ENCODE measurements at places on chromosomes 7 and 10.
A peak's percentile ranks its signal among the peaks of the same experiment; 100 is the strongest.

DNA sequence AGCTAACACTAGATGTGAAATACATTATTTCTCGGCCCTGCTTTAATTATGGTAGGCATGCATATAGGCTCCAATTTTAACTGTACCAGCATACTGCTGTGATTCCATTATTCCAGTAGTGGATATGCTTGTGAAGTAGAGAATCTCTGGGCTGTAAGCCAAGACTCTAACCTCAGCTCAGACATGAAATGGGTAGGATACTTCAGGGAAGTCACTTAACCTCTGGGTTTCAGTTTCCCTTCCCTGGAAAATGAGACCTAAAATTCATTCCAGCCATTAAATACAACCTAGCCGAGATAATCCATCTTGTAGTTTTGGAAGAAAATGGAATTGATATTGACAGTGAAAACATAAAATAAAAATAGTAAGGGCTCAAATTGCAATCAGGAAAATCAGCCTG, 59.6 kb upstream of the TRIL start:
- no peak for DNase-seq

GRCh38 chr7:112580717-112581435, 100.1 kb downstream of the LSMEM1 start:
- no peak for DNase-seq

DNA sequence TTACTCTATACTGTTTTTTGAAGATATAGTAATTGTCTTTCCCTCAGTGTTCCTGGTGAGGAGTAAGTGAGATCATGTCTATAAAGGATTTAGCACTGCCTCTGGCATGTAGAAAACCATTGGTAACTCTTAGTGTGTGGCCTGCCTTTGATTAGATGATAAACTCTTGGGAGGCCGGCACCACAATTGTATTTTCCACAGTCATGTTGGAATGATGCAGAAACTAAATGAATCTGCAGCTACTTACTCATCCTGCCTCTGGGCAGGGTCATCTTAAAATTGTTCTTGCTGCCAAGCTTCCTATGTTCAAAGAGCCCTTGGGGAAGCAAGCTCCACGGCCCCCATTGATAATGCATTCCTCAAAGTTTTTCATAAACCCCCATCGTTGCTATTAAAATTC, 204.6 kb downstream of the ANKRD7 start:
- DNase-seq = no peak

DNA sequence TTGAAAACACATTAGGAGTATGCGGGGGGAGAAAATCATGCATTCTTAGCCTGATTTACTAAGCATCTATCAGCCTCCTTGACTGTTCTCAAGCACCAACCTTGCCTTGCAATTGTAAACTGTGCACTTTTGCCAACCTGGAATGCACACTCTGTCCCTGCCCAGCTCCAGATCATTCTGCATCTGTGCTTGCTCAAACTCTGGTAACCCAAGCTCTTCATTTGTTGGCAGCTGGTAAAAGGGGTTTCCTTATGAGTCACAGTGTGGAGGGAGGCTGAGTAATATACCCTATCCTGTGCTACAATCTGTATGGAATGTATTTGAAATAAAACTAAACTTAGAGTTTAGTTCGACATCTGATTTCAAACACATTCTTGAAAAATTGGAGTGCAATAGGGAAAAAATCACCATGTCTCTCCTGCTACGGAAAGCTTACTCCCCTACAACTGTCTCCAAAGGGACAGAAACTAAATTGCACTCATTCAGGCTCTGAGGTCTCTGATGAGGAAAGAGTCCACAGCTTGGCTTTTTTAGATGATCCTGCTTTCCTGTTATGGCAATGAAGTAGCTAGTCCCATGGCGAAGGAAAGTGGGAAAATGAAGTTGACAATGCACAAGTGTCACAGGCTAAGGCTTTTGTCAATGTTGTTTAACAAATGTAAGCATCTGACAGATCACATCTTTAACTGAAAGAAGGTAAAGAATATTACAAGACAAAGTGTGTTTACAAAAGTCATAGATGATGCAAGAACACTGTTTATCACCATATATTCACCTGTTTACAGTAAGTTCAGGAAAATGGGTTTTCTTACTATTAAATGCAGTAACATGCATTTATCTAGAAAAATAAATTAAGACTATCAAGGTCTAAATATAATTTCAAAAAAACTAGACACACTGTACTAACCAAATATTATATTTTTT, 61.9 kb downstream of the TES start:
- no peak for DNase-seq

DNA sequence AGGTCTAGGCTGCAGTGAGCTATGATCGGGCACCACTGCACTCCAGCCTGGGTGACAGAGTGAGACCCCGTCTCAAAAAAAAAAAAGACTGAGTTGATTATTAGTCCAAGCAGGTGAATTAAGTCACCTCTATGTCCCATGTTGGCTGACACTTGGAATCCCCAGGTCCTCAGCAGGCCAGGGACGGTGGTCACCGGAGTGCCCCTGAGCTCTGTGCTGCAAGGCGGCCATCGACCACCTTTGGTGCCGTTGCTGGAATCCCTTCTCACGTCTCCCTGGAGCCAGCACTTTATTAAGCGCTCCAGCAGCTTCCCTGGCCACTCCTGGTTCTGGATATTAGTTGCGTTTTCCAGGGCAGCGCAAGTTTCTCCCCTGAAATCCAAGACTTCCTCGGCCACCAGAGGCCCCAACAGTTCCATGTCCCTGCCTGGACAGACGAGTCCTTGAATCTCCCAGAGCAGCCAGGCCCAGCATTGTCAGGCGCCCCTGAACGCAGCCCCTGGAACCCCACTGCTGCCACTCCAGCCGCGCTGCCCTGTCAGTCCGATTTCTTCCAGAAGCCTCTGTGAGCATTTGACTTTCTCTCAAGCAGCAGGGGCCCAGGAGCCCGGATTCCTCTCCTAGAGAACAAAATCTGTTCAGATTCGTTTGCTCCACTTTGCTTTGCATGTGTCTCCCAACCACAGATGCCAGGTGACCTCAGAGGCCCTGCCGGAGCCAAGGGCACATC, 38.4 kb upstream of the FOXL3 start:
- DNase-seq = no peak

GRCh38 chr7:79820387-79820786, 314.2 kb upstream of the GNAI1 start:
- DNase-seq = peak; percentile 71

DNA sequence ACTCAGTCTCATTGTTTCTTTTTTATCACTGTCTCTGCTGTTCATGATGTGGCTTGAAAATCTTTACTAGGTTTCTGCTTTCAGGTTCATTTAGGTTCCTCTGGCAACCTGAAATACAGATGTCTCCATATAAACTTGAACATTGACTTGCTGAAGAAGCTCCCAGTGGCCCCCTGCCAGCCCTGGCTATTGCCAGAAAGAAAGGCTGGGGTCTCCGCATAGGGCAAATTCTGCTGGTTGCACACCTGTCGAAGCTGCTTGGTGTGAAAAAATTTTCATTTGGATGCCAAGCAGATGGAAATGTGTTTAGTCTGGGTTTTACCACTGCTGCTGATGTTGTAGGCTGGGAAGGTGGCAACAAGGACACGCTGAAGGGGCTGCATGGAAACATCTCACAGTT, 826.7 kb upstream of the GHITM start:
- DNase-seq = no peak

DNA sequence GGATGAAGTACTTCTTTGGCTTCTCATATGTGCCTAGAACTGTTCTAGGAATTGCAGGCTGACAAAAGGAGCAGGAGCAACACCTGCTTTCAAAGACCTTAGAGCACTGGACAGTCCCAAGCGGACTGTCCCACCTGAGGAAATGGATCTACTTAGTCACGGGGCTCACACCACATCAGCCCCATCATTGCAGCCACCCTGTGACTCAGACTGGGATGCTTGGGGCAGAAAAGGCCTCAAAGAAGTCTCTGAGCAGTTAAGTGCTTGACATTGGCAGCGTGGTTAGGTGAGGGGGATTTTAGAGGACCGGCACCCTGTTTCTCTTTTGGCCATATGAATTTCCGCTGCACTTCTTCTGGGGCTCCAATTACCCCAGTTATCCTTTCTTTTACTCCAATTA, 256.6 kb downstream of the USP6NL start:
- DNase-seq = no peak

DNA sequence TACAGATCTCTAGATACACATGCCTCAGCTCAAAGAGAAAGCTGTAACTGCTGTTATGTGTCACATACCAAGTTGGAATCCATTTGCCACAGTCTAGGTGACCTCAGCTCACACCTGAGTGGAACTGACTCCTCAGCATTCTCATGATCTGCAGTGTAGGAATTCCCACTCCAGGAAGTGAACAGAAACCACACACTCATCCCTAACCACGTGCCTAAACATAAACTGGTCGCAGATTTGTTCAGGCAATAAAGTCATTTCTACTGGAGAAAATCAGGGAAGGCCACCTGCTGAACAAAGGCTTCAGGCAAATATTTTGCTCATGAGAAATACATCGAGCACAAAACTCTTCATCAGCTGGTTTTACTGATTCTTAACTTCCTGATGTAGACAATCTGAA, 23.0 kb upstream of the ZMYND11 start:
- DNase-seq = no peak

GRCh38 chr7:21960922-21961321, 15.2 kb upstream of the CDCA7L start:
- no peak for DNase-seq

DNA sequence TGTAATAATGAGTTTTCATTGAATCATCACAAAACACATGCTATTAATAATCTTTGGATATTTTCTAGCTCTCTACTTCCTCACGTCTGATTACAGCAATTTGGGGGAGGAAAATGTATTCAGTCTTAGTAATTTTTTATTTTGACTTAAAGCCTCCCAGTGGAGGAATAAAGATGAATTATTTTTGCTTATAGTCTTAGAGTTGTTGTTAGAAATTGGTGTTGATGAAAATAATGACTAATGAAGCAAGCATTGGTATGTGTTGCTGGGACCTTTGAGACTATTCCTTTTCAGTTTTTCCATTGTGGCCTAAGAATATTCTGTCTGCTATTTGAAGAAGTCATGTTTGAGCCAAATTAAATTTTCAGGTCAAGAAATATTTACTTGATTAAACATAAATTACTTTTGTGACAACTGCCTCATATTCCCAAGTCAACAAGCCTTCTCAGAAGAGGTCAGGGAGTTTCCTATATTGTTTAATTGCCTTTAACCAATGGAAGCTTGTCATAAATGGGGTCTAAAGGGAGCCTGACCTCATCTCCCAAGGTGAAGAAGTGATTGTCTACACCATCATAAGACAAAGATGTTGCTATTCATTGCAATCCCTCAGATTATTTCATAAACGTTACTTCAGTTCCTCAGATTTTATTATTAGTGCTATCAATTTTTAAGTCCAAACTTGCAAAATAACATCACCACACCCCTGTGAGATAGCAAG, 90.0 kb downstream of the ST7 start:
- no peak for DNase-seq

DNA sequence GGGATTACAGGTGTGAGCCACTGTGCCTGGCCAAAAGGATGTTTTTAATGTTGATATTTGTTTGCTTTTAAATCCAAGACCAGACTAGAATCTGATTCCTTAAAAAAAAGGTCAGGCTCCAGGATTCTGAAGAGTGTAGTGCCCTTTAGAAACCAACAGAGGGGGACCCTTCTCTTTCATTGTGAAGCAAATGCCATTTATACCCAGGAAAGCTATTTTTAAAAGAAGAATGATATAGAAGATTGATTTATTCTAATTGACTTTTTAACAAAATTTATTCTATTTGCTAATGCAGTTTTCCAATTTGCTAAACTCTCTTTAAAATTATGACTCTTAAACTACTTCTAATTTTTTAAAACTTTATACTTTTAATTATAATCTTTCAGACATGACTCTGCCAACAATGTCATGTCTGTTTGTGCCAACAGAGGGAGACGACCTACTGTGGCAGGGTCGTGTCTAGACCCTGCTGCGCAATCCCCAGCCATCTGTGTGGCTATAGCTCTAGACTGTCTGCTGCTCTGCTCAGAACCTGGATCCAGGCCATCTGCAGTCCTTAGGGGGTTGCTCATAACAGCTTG, 201.0 kb upstream of the IMMP2L start:
- DNase-seq = no peak

DNA sequence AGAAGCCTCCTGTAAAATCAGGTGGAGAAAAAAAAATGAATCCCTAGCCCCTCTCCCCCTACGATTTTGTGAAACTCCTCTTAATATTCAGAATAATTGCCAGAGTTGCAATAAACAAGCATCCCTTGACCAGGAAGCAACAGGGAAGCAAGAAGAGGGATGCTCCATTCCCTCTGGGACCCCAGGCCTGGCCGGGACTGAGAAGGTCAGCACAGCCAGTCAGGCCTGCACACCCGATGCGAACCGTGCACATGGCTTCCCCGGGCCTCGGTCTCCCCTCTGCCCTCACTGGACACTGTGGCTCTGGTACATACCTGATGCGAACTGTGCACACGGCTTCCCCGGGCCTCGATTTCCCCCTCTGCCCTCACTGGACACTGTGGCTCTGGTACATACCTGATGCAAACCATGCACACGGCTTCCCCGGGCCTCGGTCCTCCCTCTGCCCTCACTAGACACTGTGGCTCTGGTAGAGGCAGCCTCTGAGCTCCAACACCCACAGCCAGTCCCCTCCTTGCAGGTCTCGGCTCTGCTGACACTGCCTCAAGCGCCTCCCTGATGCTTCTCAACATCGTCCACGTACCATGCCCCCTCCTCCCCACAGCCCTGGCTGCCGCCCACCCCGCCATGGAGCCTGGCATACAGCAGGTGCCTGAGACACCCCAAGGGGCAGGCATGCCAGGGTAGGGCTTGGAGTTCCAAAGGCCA, 138.6 kb downstream of the DIP2C start:
- no peak for DNase-seq

GRCh38 chr10:61958805-61959204, 57.3 kb downstream of the ARID5B start:
- DNase-seq = no peak

DNA sequence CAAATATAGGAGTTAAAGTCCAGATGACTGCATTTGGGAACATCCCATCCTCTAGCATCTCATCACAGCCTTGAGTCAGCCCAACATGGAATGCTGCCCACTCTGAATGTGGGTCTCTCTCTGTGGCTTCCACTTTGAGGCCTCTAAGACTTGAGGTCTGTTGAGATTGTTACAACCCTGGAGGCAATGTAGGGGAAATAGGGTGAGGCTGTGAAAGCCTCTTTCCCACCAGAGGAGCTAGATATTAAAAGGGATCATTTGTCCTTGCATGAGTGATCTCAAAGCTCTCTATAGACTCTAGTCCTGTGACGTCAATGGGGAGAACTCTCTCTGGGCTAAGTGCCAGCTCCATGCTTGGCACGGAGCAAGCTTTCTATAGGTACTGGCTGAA, 6.4 kb upstream of the GOLGA7B start:
- DNase-seq = no peak

GRCh38 chr10:128365156-128365725, 239.0 kb upstream of the MKI67 start:
- no peak for DNase-seq

DNA sequence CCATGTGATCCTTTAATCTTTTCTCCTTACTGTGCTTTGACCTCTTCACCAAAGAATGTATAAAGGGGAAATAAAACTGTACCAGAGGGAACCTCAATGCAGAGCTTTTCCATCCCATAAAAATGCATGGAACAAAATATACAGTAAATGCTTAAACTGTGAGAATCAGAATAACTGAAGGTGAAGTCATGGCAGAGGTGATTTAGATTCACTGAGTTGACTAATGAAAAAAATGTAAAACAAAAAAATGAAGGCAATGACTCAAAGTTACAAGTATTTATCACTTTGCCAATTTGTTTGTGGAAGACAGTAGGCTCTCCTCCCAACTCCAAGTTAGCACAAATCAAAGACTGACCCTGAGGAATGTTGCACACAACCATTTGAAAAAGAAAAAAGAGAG, 1331.6 kb upstream of the SORCS1 start:
- no peak for DNase-seq
